ENCODE measurements at places on chromosomes 7 and 10. TPM values are rescaled to one million over a fixed set of nuclear protein-coding genes. Genes with fewer than 3 reads are reported as not detected.

LIPK gene
- total RNA-seq: not detected

- H3K4me3 ChIP-seq: peak overlapping the region; percentile 92
- peak overlapping the region; percentile 86 for H3K27ac ChIP-seq
- H3K36me3 ChIP-seq: peaks cover 18% of the 10 kb centered on the region
- DNase-seq: peak; percentile 78
- no peaks in the 10 kb centered on the region for H3K27me3 ChIP-seq
- H3K4me1 ChIP-seq: peaks cover 60% of the 10 kb centered on the region
These were observed 2.0 kb downstream of the CUL1 start for GRCh38 chr7:148700661-148701064.

DNA sequence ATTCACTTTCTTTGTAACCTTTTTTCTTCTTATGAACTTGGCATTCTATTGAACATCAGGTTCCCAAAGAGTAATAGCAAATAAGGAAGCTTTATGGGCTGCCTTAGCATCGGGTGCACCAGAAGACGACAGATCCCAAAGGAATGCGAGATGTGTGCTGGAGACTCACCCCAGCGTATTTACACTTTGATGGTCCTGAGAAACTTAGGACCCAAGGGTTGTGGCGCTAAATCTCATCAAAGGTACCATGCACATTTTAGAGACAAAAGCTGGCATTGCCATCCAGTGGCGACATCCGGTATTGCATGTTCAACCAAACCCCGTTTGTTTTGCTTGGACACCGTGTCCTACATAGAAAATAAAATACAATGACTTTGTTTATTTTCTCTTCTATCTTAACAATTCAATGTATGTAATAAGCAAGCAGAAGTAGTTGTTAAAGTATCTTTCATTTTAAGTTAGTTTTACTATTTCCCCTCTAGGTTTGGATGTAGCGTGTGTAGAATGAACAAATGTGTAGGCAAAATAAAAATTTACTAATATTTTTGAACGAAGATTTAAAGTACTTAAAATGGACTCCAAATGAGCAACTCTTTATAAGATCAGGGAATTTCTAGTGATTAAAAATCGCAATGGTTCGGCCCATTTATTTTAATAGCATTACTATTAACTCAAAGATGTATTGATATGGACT lies 1154.8 kb downstream of the GATA3 start:
- H3K4me3 ChIP-seq: no peak overlapping the region
- H3K27me3 ChIP-seq: peaks cover 17% of the 10 kb centered on the region
- DNase-seq: peak; percentile 90
- no peaks in the 10 kb centered on the region for H3K36me3 ChIP-seq

GRCh38 chr10:24920907-24921881 lies 31.2 kb downstream of the PRTFDC1 start:
- DNase-seq: peak; percentile 77
- H3K4me3 ChIP-seq: peak overlapping the region; percentile 55
- no peaks in the 10 kb centered on the region for H3K27me3 ChIP-seq
- peaks cover 23% of the 10 kb centered on the region for H3K4me1 ChIP-seq
- peaks cover 18% of the 10 kb centered on the region for H3K36me3 ChIP-seq

GRCh38 chr7:2934984-2935740 lies 91.1 kb upstream of the GNA12 start:
- peaks cover 70% of the 10 kb centered on the region for H3K36me3 ChIP-seq
- peak overlapping the region; percentile 65 for H3K27ac ChIP-seq
- H3K4me3 ChIP-seq: no peak overlapping the region
- H3K27me3 ChIP-seq: no peaks in the 10 kb centered on the region

GRCh38 chr7:114225784-114226183 lies 188.8 kb upstream of the FOXP2 start:
- H3K27ac ChIP-seq: no peak overlapping the region
- no peaks in the 10 kb centered on the region for H3K36me3 ChIP-seq
- H3K4me1 ChIP-seq: no peaks in the 10 kb centered on the region
- no peaks in the 10 kb centered on the region for H3K27me3 ChIP-seq

Data from activated CD4-positive, alpha-beta T cell treated with anti-CD3 and anti-CD28 coated beads, Interleukin-2, amount 10 ng/mL, durations not matched to agents 24 days and 14 days (primary cell).